ENCODE measurements at places on chromosomes 7 and 10.

GRCh38 chr10:48941427-48942075 lies 1.9 kb upstream of the LRRC18 start:
- no peak for DNase-seq

- DNase-seq: peak; percentile 58
These were observed 74.1 kb upstream of the PRKG1 start for GRCh38 chr10:51000164-51000563.

DNA sequence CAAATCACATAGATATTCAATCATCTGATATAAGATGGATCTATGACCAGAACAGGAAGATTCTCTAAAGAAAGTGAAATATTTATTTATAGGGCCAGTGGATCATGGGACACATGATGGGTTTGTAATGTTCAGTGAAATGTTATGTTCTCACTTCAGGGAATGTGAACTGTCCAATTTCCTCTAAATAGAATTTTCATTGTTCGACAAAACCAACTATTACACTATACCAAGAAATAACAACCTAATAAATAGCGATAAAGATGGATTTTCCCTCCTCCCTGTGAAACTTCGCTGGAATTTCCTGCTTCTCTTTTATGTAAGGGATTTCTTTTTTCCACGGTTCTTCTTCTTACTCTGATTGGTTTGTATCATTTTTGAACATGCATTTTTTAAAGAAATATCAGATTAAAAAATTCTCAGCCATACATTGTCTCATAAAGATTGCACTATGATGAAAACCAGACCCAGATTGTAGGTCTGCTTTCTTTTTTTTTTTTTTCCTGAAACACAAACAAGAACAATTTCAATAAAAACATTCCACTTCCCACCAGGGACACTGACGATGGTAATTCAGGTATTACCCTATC lies 139.8 kb upstream of the ZEB1 start:
- no peak for DNase-seq

DNA sequence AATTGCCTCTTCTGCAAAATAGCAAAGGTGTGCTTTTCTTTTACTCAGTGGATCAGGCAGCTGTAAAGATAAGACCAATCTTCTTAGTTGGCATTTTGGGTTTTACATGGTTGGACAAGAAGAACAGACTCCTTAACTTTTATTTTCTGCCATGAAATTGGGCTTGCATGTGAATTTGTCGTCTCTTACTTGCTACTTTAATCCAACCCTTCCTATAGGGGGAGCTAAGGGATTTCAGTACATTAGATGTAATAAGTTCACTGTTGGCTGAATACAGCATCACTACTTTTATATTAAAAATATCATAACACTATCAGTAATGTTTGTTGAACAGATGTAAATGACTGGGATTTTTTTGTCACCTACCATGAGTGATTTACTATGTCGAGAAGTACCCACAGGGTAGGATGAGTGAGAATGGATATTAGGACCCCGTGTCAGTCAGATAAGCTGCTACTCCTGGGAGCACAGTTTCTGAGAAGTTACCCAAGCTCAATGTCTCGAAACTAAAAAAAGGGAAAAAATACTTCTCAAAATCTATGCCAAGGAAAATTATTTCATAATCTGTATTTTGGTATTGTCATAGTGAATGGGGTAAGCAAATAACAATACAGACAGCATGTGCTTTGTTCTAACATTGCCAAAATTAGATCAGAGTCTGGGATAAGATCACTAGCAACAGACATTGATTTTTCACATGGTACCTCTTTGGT lies 127.4 kb upstream of the AGR3 start:
- DNase-seq: no peak

- DNase-seq: peak; percentile 47
These were observed 45.1 kb downstream of the BPGM start for GRCh38 chr7:134691546-134692343.

- DNase-seq: no peak
These were observed 11.4 kb downstream of the CDK6 start for GRCh38 chr7:92824901-92825480.

DNA sequence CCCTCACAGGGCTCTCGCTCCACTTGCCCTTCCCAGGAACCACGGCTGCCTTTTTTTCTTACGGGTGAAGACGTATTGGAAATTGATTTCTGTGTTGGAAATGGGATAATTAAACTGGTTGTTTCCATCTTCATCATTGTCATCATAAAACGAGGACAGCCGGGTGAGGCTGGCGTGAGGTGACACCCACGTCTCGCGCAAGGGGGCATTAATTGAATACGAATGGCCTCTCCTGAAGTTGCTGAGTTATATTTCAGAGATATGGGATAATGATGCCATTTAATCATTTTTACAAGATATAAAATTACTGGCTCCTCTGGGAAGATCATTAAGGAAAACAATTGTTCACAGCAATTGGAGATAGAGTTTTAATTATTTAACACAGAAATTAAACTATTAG lies 18.3 kb upstream of the NKX6-2 start:
- DNase-seq: no peak

GRCh38 chr10:133039107-133039802 lies 48.5 kb upstream of the ADGRA1 start:
- DNase-seq: no peak

DNA sequence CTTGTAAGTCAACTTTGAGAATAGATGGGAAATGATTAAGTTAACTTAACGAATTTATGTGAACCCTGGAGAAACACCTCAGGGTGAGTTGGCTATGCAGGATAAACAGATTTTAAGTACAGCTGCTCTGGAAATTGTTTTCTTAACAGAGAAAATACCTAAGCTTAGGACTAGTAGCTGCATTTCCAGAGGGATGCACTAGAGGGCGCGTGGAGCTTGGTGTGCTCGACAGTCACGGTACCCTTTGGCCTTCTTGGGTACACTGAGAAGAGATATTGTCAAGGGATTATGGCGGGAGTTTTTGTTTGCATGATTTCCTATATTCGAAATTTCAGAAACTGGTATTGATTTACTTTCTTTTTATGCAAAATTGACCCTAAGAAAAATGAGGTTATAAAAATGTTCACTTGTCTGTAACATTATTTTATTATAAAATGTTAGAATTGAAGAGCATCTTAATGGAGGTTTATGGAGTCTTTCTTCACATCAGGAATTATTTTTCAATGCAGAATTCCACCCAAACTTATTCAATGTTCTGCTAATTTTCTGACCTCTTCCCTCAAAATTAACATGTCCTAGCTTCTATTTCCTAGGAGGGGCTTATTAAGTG lies 58.4 kb upstream of the MYO3A start:
- DNase-seq: peak; percentile 25
